ENCODE measurements at places on chromosomes 7 and 10. TPM values are rescaled to one million over a fixed set of nuclear protein-coding genes. Genes with fewer than 3 reads are reported as not detected.

Gene CHN2
- 0.75 TPM for total RNA-seq

Gene AZGP1
- total RNA-seq: 99.9 TPM

- no peaks in the 10 kb centered on the region for H3K27me3 ChIP-seq
- no peaks in the 10 kb centered on the region for H3K36me3 ChIP-seq
- no peak overlapping the region for H3K27ac ChIP-seq
- DNase-seq: no peak
- no peak overlapping the region for H3K4me3 ChIP-seq
Measured at GRCh38 chr10:89362929-89363328, 14.9 kb upstream of the IFIT1B start.

Gene KLF14
- under 0.01 TPM for total RNA-seq

- peak overlapping the region; percentile 80 for H3K4me3 ChIP-seq
- DNase-seq: no peak
- peaks cover 22% of the 10 kb centered on the region for H3K4me1 ChIP-seq
- H3K27me3 ChIP-seq: no peaks in the 10 kb centered on the region
- peak overlapping the region; percentile 89 for H3K27ac ChIP-seq
Measured at GRCh38 chr7:30503274-30504212, 1.1 kb downstream of the GGCT start.

Gene FRAT2
- total RNA-seq: 16.6 TPM

GRCh38 chr7:68542831-68543230 lies 1055.4 kb upstream of the AUTS2 start:
- H3K36me3 ChIP-seq: no peaks in the 10 kb centered on the region
- no peak for DNase-seq
- H3K27me3 ChIP-seq: no peaks in the 10 kb centered on the region
- no peak overlapping the region for H3K27ac ChIP-seq

DNA sequence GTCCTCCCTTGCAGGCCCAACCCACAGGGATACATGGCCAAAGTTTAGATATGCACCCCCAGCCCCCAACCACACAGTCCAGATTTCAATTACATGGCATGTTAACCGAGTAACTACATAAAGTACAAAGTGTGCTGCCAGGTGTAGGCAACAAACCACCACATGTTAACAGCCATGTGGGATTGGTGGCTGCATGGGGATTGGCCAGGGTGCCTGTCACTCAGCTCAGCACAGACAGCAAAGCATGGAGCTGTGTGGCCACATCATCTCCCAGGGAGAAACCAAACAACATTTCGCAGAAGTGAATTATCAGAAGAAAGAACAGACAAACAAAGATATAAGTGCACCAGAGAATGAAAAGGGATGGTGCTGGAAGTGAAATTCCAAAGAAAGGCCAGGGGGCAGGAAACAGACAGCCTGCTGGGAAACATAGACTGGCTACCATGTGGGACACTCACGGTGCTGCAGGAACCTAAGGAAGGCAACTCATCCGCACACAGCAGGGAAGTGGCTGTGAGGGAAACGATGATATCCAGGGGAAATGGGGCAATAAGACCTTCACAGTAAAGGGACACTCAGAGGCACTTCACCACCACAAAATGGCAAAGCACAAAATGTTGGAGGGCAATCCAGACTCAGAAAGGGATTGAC lies 171.2 kb downstream of the PTPRN2 start:
- H3K36me3 ChIP-seq: no peaks in the 10 kb centered on the region
- H3K4me1 ChIP-seq: no peaks in the 10 kb centered on the region
- H3K27ac ChIP-seq: no peak overlapping the region

DNA sequence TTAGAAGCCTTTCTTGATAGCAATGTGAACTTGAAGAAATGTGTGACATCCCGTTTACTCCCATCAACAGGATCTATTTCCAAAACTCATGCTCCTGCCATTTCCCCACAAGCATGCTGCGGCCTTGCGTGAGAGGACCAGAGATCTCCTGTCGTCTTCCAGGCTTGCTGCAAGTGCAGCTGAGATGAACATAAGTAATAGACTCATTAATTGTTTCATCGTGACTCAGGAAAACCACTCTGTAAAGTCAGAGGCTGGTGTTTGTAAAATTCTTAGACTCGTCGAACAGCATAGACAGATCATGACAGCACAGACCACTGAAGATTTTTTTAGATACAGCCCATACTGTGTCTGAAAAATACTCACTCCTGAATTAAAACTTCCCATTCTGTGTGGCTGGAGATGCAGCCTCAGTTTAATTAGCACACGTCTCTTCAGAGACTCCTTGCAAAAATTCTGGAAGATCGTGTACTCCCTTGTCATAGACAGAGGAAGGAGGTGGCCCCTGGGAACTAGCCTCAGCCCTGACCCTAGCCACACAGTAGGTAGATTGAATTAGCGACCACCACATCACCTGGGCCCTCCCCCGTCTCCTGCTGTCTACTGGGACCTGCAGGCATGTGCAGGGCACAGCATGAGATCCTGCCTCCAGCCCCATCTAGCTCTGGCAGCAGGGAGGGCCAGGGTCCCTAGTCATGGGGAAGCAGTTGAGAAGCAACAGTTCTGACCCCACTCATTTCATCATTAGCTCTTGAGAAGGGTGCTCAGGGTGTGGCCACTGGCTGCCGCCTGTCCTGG lies 226.0 kb downstream of the CELF2 start:
- H3K4me3 ChIP-seq: no peak overlapping the region
- DNase-seq: no peak
- peaks cover 40% of the 10 kb centered on the region for H3K4me1 ChIP-seq

GRCh38 chr10:110260746-110261477 lies 43.8 kb downstream of the SMNDC1 start:
- H3K27ac ChIP-seq: peak overlapping the region; percentile 38
- peaks cover 8% of the 10 kb centered on the region for H3K4me1 ChIP-seq
- no peak for DNase-seq
- H3K4me3 ChIP-seq: no peak overlapping the region
- no peaks in the 10 kb centered on the region for H3K36me3 ChIP-seq
- no peaks in the 10 kb centered on the region for H3K27me3 ChIP-seq

- H3K4me3 ChIP-seq: no peak overlapping the region
- no peak overlapping the region for H3K27ac ChIP-seq
- H3K4me1 ChIP-seq: peaks cover 4% of the 10 kb centered on the region
- H3K27me3 ChIP-seq: no peaks in the 10 kb centered on the region
Measured at GRCh38 chr10:22322641-22323160, 1.8 kb downstream of the BMI1 start.

DNA sequence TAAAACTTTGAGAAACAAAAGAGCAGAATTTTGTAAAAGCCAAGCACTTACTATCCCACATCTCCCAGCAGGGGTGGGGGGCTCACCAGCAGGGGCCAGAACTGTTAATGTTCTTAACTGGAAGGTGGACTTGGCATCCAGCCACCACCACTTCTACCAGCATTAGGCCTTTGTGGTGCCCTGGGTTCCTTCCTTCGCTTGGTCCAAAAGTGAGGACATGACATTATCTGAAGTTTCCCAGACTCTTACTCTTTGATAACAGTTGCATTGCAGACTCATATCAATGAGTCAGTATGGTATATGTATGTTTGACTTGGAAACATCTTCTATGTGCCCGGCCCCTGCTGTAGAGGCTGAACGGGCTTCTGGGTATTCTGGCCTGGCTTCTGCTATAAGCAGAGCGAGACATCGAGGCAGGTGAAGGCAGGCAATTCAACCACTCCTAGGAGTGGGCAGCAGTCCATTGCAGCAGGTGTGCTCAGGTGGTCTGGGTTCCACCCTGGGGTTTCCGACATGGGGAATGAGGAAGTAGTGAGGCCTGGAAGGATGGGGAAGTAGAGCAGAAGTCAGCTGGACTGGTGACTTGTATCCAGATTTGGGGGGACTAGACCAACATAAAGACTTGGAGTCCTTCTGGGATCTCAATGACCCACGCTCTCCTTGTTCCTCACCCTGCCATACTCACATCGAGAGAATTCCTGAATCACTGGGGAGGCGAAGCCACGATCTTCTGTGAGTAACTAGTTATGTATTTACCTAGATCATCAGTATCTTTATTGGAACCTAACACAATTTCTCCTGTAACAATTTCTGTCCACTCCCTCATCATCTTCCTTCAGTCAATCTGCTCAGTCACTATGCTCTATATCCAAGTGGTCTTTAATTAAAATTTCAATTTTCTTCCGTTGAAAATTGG lies 4.1 kb downstream of the ZNF777 start:
- no peak for DNase-seq
- H3K4me3 ChIP-seq: no peak overlapping the region
- peaks cover 8% of the 10 kb centered on the region for H3K4me1 ChIP-seq
- peaks cover 5% of the 10 kb centered on the region for H3K36me3 ChIP-seq
- no peak overlapping the region for H3K27ac ChIP-seq

DNA sequence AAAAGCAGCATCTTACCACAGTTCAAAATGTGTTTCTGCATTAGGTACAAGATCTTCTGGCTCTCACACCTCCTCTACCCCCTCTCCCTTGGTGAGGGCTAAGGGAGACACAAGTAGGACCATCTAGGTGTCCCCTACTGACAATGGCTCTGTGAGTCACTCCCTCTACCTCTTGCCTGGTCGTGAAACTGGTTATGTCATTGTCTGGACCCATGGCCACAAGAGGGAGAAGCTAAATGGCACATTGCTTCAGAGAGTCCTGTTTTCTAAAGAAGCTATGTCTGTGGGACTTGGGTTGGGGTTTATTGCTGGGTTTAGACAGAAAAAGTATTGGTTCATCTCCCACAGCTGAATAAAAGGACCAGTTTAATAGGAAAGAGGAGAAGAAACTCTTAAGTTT lies 4.0 kb upstream of the PLXNA4 start:
- no peak for DNase-seq
- no peak overlapping the region for H3K27ac ChIP-seq
- no peak overlapping the region for H3K4me3 ChIP-seq
- peaks cover 70% of the 10 kb centered on the region for H3K27me3 ChIP-seq
- peaks cover 21% of the 10 kb centered on the region for H3K4me1 ChIP-seq

- no peaks in the 10 kb centered on the region for H3K36me3 ChIP-seq
- H3K4me1 ChIP-seq: no peaks in the 10 kb centered on the region
- no peak overlapping the region for H3K27ac ChIP-seq
- H3K4me3 ChIP-seq: no peak overlapping the region
Measured at GRCh38 chr10:74419958-74420375, 268.9 kb downstream of the ADK start.

Gene SMO
- total RNA-seq: 9.2 TPM

GRCh38 chr10:87092376-87092860 lies 2.2 kb downstream of the GLUD1 start:
- peaks cover 25% of the 10 kb centered on the region for H3K4me1 ChIP-seq
- H3K4me3 ChIP-seq: peak overlapping the region; percentile 81
- no peaks in the 10 kb centered on the region for H3K36me3 ChIP-seq
- H3K27ac ChIP-seq: peak overlapping the region; percentile 100
